Erythroblast (primary cell): ENCODE measurements at places on chromosomes 2 and 18.
A peak's percentile ranks its signal among the peaks of the same experiment; 100 is the strongest.

- DNase-seq, result no peak
Measured at GRCh38 chr18:58284699-58285448, 240.8 kb downstream of the NEDD4L start.

- DNase-seq, result no peak
Measured at GRCh38 chr2:9168821-9169221, 37.8 kb upstream of the ASAP2 start.

DNA sequence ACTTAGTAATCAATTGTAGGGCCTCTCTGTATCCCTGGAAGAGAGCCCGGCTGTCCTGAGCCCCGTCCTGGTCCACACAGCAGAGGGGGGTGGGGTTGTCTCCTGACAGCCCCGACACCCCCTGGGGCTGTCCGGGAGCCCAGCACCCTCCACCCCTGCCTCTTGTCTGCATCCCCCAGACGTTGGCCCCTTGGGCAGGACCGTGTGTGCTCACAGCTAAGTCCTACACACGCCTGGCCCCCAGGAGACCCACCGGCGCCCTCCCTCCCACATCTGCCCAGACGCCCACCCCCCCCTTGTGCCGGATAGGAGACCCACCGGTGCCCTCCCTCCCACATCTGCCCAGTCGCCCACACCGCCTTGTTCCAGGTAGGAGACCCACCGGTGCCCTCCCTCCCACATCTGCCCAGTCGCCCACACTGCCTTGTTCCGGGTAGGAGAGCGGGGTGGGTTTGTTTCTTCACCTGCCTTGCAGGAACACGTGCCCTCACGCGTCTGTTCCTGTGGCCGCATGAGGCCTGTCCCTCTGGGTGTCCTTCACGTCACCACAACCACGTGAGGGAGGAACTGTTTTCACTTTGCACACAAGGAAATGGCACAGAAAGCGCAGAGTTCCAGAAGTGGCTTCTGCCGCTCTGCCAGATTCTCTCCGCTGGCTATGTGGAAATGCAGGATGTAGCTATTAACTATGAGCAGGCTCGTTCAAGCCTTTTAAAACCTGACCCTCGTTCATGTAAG lies 61.1 kb upstream of the NFATC1 start:
- no peak for DNase-seq

DNA sequence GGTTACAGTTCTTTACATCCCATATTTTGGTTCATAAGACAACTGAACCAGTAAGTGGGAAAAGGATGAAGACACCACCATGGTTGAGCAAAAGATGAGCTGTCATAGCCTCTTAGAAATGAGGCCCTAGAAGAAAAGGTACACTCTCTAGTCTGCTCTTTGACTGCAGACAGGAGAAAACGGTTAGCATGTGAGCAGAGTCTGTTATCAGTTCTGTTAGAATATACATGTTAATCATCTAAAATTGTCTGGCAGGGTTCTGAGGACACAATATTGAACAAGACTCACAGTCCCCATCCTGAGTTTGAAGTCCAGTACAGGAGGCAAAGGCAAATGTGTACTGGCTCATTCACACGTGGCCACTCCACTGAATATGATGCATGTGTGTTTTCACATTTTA lies 78.1 kb downstream of the MBOAT2 start:
- peak; percentile 34 for DNase-seq

DNA sequence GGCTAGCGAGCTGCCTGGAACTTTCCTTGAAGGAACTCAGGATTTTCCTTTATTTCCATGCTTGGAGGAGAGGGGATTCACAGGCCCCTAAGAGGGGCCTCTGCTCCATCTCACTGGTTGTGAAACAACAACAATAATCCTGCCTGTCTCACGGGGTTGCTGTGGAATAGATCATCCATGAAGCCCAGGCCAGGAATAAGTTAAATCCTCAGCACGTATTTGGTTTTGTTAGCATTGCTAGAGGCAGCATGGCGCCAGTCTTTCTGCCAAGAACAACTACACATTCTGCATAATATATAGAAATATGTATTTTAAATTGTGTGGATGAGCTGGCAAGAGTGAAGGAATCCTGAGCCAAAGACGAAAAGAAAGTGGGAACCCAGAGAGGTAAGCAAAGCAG lies 80.8 kb upstream of the L3MBTL4 start:
- no peak for DNase-seq

DNA sequence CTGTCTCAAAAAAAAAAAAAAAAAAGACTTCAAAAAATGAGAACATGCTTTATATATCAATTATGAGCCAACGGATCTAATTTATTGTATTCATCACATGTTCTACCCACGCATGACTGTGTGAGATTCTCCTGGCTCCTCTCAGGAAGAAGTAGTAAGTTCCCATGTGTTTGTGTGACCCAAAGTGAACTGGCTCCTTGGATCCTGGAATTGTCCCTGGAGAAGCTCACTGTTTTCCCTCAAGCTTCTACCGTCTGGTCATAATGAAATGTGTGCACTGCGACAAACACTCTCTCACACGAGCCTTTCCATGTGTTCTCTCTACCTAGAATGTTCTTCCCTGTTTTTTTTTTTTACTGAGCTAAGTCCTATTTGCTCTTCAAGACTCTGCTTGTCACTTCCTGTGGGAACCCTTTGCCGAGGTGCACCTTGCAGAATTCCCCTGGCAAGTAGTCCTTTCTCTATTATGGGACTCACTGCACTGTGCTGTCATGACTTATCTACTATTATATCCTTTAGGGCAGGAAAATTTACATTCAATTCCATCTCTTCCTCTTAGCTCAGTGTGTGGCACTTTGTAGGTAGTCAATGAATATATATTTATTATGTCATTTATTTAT lies 83.2 kb upstream of the THOC1 start:
- no peak for DNase-seq

DNA sequence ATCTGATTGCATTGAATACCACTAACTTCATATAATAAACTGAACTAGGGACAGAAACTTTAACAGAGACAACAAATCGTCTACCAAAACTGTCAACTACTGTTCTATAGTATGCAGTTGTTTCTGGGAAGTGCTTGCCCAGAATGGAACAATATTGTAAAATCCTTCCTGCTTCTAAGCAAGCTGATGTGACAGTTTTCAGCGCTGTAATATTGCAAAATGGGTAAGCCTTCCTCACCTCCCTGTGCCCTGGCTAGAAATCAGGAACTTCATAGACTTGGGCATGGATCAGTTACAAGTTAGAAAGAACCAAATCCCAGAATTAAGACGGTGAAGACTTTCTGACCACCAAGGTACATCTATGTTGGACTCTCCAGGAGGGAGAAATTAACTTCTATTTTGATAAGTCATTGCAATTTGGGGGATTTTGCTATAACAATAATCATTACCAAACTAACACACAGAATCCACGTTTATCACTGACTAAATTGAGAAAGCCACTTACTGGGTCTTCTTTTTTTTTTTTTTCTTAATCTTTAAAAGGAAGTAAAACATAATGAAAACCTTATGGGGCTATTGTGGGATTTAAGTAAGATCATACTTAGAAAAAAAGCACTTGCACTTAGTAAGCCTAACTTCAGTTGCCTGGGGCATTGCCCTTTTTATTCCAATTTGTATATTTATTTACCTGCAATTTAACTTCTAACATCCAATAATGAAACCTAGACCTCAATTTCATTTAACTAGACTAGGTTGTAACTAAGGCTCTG lies 261.5 kb downstream of the TRIB2 start:
- no peak for DNase-seq

- DNase-seq, result peak; percentile 79
Measured at GRCh38 chr18:3624935-3625741, 175.2 kb downstream of the TGIF1 start.

- no peak for DNase-seq
Measured at GRCh38 chr2:128276878-128277675, 41.6 kb downstream of the HS6ST1 start.
